ENCODE measurements at places on chromosomes 1 and 21.

DNA sequence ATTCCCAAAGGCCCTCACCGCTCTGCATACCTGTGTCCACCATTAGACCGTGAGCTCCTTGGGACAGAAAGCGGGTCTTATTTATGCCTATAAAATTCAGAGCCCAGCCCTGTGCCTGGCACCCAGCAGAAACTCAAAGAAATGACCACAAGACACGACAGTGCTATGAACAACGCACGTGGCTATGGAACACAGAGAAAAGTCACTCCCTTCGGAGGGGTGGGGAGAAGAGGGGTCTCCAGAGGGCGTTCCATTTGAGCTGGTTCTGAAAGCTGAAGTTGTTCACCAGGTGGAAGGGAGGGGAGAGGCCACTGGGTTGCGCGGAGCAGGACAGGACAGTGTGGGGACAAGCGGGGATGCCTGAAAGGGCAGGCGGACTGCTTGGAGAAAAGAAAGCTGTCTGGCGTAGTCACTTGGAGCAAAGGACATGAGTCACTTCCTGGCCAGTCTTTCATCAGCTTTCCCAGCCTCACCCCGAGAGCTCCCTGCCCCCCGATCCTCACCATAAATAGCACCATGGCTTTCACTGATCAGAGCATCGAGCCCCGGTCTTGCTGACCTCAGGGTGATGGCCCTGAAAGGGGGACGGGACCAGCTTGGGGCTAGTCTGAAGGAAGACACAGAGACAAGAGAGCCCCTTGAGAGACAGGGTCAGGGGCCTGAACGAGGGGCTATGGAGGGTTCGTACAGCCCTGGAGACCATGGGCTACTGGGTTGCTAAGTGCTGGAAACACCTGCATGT is 28.5 kb downstream of the ECE1 start:
- DNase-seq, result no peak

GRCh38 chr1:36175137-36176095 is 19.5 kb downstream of the MAP7D1 start:
- no peak for DNase-seq

DNA sequence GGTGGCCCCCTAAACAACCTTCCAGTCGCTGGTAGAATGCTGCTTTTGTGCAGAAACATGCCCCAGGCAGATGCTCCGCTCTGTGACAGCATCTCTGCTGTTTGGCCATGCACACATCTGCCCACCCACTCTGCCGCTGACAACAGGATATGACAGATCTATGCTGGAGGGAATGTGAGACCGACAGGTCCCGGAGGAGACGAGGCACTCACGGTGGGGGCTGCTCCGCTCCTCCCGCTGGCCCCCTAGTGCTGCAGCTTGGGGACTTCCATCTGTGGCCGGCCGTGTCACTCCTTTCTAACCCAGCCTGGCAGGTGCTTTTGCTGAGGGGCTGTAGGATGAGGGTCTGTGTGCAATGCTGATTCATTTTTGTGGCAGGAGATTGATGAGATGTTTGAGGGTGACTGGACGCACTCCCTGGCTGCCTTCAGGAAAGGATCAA is 49.1 kb upstream of the DMRTB1 start:
- DNase-seq, result peak; percentile 51

DNA sequence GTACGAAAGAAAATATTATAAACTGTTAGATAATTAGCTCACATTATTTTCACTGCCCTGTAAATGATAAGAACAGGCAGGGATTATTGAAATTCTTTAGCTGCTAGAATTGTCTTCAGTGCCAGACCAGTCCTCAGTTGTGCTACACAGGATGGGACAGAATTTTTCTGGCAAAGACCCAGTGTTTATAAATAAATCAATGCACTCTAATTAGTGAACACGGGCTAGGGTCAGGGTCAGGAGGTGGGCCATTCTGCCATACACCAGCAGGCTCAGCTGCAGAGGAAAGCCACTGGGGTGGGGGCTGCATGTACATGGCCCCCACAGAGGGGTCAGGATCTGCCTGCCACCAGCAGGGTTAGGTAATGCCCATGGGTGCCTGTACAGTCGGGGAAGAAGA is 6.4 kb downstream of the BCAR3 start:
- no peak for DNase-seq

- DNase-seq, result no peak
These were observed 3.4 kb downstream of the RUNX1 start for GRCh38 chr21:35045542-35046262.

DNA sequence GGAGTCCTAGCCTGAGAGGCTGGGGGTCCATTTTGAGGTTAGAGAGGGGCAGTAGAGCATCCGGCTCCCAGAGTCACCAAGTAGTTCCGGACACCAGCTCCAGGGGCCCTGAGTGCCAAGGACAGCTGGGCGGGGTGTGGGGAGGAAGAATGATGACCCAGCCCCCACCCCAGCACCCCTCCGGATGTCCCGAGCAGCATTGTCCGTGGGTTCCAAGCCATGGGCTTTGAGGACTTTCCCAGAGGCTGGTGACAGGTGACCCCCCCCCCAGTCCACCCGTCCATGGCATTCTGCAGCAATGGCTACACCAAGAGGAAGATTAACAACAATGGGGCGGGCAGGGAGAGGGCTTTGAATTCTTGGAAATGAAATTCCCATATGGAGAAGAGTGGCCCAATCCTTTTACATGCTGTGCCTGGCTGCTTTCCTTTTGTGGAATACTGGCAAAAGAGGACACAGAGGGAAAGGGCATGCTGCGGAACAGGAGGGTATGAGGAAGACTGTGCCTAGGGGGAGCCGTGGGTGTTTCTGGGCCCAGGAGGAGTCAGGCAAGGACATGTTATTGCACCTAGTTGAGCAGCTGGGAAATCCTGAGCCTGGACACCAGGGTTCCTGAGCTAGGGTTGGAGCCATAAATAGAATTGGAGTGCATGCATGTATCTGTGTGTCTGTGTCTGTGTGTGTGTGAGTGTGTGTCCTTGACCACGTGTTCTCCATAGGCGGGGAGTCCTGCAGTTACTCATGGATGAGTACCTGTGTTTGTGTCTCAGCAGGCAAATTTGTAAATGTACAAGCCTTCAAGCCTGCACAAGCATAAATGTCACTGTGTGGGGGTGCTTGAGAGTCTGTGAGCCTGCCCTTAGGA is 956 bp downstream of the ATP1A2 start:
- no peak for DNase-seq

DNA sequence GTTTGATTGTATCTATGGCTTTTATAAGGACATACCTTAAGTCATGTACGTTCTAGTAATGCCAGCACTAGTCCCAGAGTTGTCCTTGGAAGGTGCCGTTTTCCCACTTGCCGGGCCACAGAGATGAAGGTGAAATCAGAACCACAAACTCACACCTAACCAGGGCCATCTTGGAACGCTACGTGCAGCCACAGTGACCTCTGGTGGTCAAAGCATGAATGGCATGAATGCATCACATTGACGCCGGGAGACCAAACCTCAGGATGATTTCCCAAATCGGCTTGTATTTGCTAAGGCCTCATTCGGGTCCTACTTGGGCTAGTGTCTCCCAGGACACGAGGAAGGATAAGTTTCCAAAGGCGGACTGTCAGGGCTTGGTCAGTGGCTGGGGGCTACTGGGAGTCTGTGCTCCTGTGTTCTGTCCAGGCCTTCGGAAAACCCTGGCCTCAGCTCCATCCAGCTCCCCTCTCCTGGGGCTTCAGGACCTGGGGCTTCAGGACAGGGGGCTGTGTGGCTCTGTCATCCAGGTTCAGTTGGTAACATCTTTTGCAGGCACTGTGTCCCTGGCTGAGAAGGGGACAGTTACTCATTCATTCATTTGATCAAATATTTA is 260.5 kb downstream of the PRDM2 start:
- peak; percentile 81 for DNase-seq

- DNase-seq, result no peak
These were observed 309.0 kb downstream of the PTGER3 start for GRCh38 chr1:70738624-70739023.

DNA sequence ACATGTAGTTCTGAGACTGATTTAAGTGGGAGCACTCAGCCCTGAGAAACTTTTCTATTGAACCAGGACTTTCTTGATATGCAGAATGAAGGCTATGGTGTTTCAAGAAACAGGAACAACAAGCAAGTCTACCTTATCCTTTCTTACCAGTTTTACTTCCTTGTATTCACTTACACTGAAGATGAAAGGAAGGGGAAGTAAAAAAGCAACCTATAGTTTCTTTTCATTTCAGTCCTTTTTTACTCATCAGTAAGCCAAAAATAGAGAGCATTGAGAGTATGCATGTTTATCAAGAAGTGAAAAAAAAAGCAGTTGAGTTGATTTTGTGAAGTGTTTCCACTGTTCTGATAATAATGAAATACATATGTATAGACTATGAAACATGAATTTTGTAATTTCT is 1010.3 kb downstream of the AMY1C start:
- DNase-seq, result no peak

- no peak for DNase-seq
These were observed 86.4 kb upstream of the LRRC8D start for GRCh38 chr1:89734442-89734841.

DNA sequence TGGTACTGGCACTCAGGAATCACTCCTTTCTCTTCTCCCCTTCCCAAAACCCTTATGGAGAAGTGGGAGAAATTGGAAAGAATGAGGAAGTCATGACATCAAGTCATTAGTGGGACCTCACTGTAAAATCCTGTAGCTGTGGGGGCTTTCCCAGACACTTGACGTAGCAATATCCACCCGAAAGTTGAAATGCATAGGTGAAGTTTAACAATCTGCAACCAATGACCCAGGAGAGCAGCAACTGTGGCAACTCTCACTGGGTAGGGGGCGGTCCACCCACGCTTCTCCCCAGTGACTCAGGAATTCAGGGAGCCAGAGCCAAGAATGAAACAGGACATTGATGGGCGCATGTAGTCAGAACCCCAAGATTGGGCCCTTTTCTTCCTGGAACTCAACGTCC is 27.0 kb downstream of the ABCA4 start:
- no peak for DNase-seq

DNA sequence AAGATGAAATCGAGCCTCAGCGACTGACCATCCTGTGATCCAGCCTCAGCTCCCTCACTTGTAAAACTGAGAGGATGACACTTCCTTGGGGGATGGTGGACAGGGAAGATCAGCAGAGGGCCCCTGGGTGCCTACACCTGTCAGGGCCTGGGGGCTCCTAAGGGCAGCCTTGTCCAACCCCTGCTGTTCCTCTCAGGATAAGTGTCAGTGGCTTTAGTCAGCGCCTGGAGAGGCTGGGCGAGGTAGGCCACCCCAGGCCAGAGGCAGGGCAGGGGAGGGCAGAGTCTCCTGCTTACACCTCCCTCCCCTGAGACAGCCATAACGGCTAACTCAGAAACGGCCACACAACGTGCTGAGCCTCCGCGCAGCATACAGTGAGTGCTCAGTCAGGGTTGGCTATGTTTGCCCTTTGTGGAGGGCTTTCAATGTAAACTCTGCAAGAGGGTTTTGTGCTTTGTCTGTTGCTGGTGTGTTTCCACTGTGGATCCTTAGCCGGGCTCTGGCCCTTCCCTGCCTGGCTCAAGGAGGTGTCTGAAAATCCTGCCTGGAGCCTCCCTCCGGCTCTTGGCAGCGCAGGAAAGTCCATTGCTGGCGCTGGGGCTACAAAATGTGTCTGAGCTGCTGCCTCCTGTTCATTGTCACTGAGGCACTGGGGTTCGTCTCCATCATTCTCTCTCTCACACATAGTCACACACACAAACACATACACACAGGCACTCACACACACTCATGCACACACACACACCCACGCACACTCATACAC is 588.4 kb downstream of the PTPRU start:
- peak; percentile 47 for DNase-seq

- DNase-seq, result no peak
These were observed 90.6 kb upstream of the USP24 start for GRCh38 chr1:55305735-55306134.

GRCh38 chr1:41496080-41497055 is 11.9 kb upstream of the EDN2 start:
- peak; percentile 92 for DNase-seq

- no peak for DNase-seq
These were observed 16.0 kb upstream of the GCLM start for GRCh38 chr1:93925206-93925605.

- DNase-seq, result no peak
These were observed 13.6 kb downstream of the G0S2 start for GRCh38 chr1:209688746-209689234.

GRCh38 chr1:224694969-224695368 is 78.9 kb downstream of the CNIH3 start:
- DNase-seq, result no peak

- no peak for DNase-seq
These were observed 115.3 kb downstream of the CYYR1 start for GRCh38 chr21:26457817-26458216.

GRCh38 chr1:22500471-22500870 is 48.8 kb downstream of the ZBTB40 start:
- DNase-seq, result no peak

- peak; percentile 95 for DNase-seq
These were observed at the start of gene THAP3 for GRCh38 chr1:6624710-6625583. Gene THAP3, plus strand, starts transcription at chr1:6624868. Its CDS starts 351 bp downstream, at chr1:6625219.

GRCh38 chr1:204344665-204345355 is 14.9 kb downstream of the PLEKHA6 start:
- no peak for DNase-seq

- DNase-seq, result no peak
These were observed 20.9 kb upstream of the DR1 start for GRCh38 chr1:93324486-93325464.

DNA sequence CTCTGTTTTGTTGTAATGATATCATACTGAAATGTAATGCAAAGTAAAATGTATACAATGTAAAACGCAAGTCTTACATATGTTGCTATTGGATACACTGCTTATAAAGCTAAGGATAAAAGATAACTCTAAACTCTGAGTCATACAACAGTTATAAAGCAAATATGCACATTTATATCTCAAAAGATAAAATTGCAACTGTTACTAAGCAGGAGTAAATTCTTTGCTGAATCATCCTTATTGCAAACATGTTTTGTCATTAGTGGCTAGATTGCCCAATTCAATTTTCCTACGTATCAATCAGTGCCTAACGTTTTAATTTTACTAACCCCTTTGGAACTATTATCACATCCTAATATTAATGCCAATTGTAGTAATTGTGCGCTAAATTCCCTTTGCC is 762.9 kb downstream of the LTN1 start:
- DNase-seq, result no peak

- peak; percentile 83 for DNase-seq
These were observed at the start of gene IL10RB for GRCh38 chr21:33266050-33266788. Gene IL10RB, plus strand, starts transcription at chr21:33266367. Its CDS starts 99 bp downstream, at chr21:33266466.

- no peak for DNase-seq
These were observed 60.1 kb upstream of the USP24 start for GRCh38 chr1:55275151-55275748.

DNA sequence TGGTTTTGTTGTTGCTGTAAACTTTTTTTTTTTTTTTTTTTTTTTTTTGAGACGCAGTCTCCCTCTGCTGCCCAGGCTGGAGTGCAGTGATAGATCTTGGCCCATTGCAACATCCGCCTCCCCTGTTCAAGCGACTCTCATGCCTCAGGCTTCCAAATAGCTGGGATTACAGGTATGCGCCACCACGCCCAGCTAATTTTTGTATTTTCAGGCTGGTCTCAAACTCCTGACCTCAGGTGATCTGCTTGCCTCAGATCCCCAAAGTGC is 78.9 kb upstream of the SLC45A1 start:
- no peak for DNase-seq

GRCh38 chr1:30686236-30686935 is 37.0 kb downstream of the MATN1 start:
- DNase-seq, result no peak
